ENCODE measurements at places on chromosomes 7 and 10.

- no peak for DNase-seq
Measured at GRCh38 chr10:69457771-69458237, 6.5 kb downstream of the TSPAN15 start.

DNA sequence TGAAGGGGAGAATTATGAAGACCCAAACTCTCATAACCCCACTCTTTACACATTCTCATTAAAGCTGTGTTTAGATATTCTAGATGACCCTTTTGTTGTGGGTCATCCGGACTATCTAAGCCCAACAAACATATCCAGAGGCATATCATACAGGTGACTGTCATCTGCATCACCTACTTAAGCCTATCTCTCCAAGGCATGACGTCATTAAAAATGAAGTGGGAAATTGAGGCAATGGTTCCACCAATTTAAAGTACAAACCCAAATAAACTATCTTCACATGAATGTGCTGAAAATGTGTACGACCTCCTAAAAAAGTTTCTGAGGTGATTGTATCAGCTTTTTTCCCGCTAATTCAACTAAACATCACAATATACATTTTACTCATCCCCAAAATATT is 4.5 kb upstream of the RALA start:
- no peak for DNase-seq

GRCh38 chr7:38321515-38321944 is 48.1 kb upstream of the TARP start:
- DNase-seq, result no peak

DNA sequence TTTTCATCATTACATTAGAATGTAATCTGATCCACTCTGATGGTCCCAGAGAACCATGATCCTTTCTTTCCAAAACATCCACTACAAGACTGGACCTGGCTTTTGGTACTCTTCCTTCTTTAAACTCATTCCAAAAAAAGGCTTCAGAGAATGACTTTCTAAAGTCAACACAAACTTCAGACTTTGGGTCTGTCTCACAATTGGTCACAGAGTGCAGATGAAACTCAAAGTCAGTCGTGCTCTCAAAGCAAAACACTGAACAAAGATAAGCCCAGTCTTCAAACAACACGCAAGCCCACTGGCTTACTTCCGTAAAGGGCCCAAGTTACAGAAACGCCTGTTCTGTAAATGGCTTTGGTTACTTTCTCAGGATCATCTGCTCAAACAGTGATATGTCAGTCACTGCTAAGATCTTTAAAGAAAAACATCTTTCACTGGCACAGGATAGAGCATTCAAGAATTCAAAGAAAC is 250.9 kb upstream of the MKLN1 start:
- no peak for DNase-seq

DNA sequence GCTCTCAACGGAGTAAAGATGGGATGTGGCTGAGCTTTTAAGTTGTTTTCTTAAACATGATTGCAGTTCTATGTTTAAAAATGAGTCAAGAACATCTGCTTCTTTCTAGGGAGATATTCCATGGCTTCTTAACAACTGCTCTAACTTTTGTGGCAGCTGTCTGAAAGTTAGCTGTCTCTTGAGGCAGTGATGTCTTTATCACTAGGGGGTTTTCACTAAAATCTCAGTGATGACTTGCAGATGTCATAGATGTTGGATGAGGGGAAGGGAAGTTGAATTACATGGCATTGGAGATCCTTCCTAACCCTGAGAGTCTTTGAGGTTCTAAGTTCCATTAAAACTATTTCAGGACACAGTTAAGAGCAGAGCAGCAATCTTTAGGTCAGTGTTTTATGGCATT is 43.5 kb downstream of the PRKG1 start:
- DNase-seq, result no peak

DNA sequence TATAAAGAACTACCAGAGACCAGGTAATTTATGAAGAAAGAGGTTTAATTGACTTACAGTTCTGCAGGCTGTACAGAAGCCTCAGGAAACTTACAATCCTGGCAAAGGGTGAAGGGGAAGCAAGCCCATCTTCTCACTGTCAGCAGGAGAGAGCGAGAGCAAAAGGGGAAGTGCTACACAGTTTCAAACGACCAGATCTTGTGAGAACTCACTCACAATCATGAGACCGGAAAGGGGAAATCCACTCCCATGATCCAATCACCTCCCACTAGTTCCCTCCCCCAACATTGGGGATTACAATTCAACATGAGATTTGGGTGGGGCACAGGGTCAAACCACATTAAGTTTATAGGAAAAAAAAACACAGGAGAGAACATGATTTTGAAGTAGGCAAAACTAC is 222.1 kb upstream of the SHH start:
- no peak for DNase-seq
